ENCODE measurements at places on chromosomes 5 and 9. TPM values are rescaled to one million over a fixed set of nuclear protein-coding genes. Genes with fewer than 3 reads are reported as not detected.

IL17B gene
- total RNA-seq: not detected

- H3K4me3 ChIP-seq: no peak overlapping the region
- no peaks in the 10 kb centered on the region for H3K36me3 ChIP-seq
- DNase-seq: no peak
- H3K4me1 ChIP-seq: no peaks in the 10 kb centered on the region
- no peak overlapping the region for H3K27ac ChIP-seq
- no peaks in the 10 kb centered on the region for H3K27me3 ChIP-seq
Measured at GRCh38 chr9:119801311-119801710, 432.1 kb upstream of the BRINP1 start.

SOX30 gene
- total RNA-seq: 0.09 TPM

TRIM36 gene
- total RNA-seq: 0.58 TPM

GRIN3A gene
- not detected for total RNA-seq

DNA sequence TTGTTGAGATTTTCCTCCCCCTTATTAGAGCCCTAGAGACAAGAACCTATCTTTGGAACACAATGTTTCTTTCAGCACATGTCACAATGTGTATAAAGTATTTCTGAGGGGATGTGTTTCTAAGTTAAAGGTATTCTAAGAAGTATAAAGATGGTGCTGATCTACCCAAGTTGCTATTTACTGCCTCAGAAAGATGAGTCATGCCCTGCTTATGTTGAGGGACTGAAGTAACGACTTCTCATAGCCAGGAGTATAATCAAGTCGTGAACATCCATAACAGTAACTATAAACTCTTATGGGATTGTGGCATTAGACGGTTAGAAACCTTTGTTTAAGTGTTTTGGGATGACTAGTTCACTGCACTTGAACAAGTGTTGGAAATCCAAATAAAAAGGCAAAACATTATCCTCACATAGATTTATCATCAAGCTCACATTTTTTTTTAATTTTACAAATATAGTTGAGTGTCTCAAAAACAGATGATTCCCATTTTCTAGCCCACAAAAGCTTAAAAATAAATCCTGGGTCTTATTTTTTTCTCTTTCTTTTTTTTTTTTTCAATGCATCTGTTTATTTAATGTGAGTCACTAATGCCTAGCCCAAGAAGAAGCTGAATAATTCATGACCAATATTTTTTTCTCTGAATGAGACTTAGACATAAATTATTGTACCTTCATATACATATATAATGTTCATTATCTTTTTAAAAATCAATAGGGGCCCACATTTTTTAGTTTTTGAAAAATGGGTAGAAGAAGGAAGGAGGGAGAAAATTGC, 12.2 kb upstream of the TMEM252 start:
- H3K4me1 ChIP-seq: no peaks in the 10 kb centered on the region
- no peaks in the 10 kb centered on the region for H3K27me3 ChIP-seq
- no peaks in the 10 kb centered on the region for H3K36me3 ChIP-seq
- H3K4me3 ChIP-seq: no peak overlapping the region
- DNase-seq: no peak

GRCh38 chr9:116753389-116753788, 66.3 kb downstream of the TRIM32 start:
- H3K4me3 ChIP-seq: no peak overlapping the region
- H3K27me3 ChIP-seq: no peaks in the 10 kb centered on the region
- H3K27ac ChIP-seq: no peak overlapping the region
- DNase-seq: no peak
- no peaks in the 10 kb centered on the region for H3K4me1 ChIP-seq
- no peaks in the 10 kb centered on the region for H3K36me3 ChIP-seq

- no peaks in the 10 kb centered on the region for H3K4me1 ChIP-seq
- H3K27me3 ChIP-seq: no peaks in the 10 kb centered on the region
- H3K36me3 ChIP-seq: no peaks in the 10 kb centered on the region
- H3K4me3 ChIP-seq: no peak overlapping the region
- H3K27ac ChIP-seq: no peak overlapping the region
Measured at GRCh38 chr5:147796556-147797308, 14.2 kb upstream of the JAKMIP2 start.

DNA sequence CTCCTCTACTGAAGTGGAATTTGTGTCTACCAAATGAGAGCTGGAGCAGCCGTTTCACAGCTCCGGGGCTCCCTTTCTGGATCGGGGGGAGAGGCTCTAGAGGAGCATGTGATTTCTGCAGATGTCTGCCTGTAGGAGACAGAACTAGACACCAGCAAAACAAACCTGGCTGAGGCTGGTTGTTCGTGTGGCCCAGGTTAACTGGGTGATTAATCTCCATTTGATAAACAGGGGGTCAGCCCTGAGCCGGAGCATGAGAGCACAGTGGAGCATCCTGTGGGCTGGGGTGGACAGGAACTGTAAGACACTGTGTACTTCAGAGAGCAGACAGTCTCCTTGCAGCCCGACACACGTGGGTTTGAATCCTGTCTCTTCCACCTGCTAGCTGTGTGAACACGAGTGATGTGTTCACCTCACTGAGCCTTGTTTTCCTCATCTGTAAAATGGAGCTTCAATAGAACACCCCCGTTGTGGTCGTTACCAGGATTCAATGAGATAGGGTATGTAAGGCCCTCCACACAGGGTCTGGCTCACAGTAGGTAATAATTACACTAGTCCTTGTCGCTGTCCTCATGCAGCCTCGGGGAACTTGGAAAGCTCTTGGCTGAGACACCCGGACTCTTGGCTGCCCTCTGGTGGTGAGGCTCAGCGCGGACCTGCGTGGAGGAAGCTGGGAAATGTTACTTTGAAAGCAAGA, 12.9 kb downstream of the CXCL14 start:
- peak; percentile 42 for DNase-seq
- H3K36me3 ChIP-seq: no peaks in the 10 kb centered on the region
- H3K4me1 ChIP-seq: peaks cover 7% of the 10 kb centered on the region
- H3K27ac ChIP-seq: no peak overlapping the region
- no peaks in the 10 kb centered on the region for H3K27me3 ChIP-seq

- peaks cover 23% of the 10 kb centered on the region for H3K4me1 ChIP-seq
- no peak overlapping the region for H3K27ac ChIP-seq
- H3K4me3 ChIP-seq: no peak overlapping the region
- no peak for DNase-seq
Measured at GRCh38 chr9:136722969-136723356, 10.6 kb downstream of the DIPK1B start.

Data from CD8-positive, alpha-beta memory T cell (primary cell).